ENCODE measurements at places on chromosomes 2 and 18.

GRCh38 chr2:149027590-149028250 lies 10.8 kb upstream of the LYPD6B start:
- no peak for DNase-seq

DNA sequence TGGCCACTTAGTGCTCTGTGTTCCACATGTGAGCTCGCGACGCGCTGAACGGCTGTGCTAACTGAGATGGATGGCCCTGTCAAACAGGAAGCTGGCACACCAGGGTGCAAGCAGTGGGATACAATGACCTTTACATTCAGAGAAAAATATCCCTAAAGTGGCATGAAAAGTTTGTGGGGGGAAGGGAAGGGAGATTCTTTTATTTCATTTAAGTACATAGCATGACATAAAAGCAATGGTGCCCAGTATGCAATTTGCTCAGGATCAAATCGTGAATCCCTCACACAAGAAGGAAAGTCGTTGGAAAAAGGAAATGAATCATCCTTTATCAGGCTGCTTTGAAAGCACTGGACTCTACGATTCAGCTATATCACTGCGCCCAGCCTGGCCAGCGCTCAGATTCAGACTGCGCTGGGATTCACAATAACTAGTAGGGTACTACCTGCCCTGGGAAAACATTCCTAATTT lies 26.0 kb downstream of the SATB2 start:
- DNase-seq = peak; percentile 61

- DNase-seq = peak; percentile 85
These were observed 18.1 kb upstream of the ANTXR1 start for GRCh38 chr2:68994864-68995263.

DNA sequence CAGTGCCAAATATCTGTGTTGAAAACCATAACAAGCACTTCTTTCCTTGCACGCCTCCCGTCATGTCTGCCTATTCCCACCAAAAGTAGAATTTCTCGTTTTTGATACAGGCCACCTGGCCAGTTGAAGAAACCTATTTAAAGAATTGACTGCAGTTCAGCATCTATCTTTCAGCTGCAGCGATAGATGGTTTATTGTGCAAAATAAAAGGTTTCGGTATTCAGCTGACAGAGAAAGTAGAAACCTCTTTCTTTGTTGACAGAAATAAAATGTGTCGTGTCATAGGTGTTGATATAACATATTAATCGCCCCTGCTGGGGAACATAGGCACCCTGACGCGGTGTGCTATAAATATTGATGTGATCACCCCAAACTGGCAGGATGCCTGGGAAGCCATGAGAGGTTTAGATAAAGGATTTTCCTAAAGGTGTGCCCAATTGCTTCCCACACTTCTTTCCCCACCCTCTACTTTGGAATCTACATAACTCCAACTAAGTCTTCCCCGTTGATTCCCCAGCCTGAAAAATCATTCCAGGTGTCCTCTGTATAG lies 570.4 kb downstream of the CCDC85A start:
- no peak for DNase-seq

DNA sequence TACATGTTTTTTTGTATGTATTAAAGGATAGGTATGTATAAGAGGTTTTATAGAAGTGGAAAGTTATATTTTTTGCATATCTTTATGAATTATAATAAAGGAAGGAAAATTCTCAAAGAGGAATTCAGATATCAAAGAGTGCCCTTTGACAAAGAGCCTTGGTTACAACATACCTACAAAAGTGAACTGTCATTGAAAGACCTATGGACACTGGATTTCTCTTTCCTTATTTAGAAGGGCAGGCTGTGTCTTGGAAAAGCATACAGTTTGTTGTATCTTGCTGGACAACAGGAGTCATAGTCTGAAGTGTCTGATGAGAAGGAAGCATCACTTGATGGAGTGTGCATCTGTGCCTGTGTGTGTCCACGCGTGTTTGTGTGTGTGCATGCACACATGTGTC lies 15.2 kb downstream of the UGT1A10 start:
- DNase-seq = no peak

DNA sequence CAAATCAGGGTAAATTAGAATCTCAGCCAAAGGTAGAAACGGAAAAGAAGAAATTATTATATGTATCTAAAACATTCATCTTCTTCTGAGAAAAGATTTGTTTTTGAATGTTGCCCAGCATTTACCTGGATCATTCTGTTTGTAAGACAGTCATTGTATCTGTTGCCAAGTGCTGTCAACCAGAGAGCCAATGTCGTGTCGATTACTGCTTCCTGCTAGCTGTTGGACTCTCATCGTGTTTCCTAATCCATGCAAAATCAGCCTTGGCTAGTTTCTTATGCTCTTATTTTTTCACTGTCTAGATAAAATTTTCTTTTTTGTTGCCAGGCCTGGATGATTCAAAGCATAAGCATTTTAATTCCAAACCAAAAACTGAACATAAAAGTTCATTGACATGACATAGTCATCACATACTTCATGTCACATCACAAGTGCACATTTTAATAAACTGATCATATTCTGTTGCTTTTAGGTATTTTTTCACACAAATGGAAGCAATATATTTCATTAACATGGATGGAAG lies 202.3 kb downstream of the KCNH7 start:
- DNase-seq = no peak

Measured in fibroblast of the aortic adventitia (primary cell).